ENCODE measurements at places on chromosomes 5 and 9. TPM values are rescaled to one million over a fixed set of nuclear protein-coding genes. Genes with fewer than 3 reads are reported as not detected.

The GRM6 gene
- not detected for total RNA-seq

The PKD2L2 gene
- total RNA-seq = not detected

The ANKRD18B gene
- not detected for total RNA-seq

The PCDHB4 gene
- not detected for total RNA-seq

The GABRA1 gene
- total RNA-seq = not detected

The SPINK6 gene
- not detected for total RNA-seq

The PCDHA10 gene
- total RNA-seq = under 0.01 TPM

The RELL2 gene
- 3.3 TPM for total RNA-seq

The SAXO1 gene
- not detected for total RNA-seq

The PFN3 gene
- 1.1 TPM for total RNA-seq

The FCN1 gene
- total RNA-seq = not detected

The TAF1L gene
- total RNA-seq = not detected

The GALNT12 gene
- 19.8 TPM for total RNA-seq

The MELK gene
- total RNA-seq = 38.9 TPM

The SELENOP gene
- total RNA-seq = 68.3 TPM

The LAMC3 gene
- total RNA-seq = 0.37 TPM

The PCDHB10 gene
- under 0.01 TPM for total RNA-seq

The FOXD1 gene
- 1.4 TPM for total RNA-seq

The KCTD16 gene
- under 0.01 TPM for total RNA-seq

The ZNF366 gene
- not detected for total RNA-seq

The OR1N1 gene
- total RNA-seq = not detected

The HABP4 gene
- total RNA-seq = 14.1 TPM

The ANAPC2 gene
- total RNA-seq = 28.7 TPM

The CCDC192 gene
- not detected for total RNA-seq

The GNAQ gene
- 25.0 TPM for total RNA-seq

The DIPK1B gene
- under 0.01 TPM for total RNA-seq

The PCDHB3 gene
- 0.20 TPM for total RNA-seq

The ECSCR gene
- total RNA-seq = 0.37 TPM

The SHISAL2B gene
- total RNA-seq = not detected

The CWC27 gene
- total RNA-seq = 12.9 TPM

The FAM221B gene
- total RNA-seq = not detected

The GDF9 gene
- total RNA-seq = 0.20 TPM

The TEX48 gene
- total RNA-seq = not detected

The PCDHGA1 gene
- 0.59 TPM for total RNA-seq

The OR1Q1 gene
- total RNA-seq = not detected

The SURF2 gene
- total RNA-seq = 13.6 TPM

The SYK gene
- total RNA-seq = not detected

The LPAR1 gene
- 74.5 TPM for total RNA-seq

The DNAI1 gene
- 0.20 TPM for total RNA-seq

The TSLP gene
- total RNA-seq = 4.1 TPM

The SPATA24 gene
- total RNA-seq = 4.5 TPM

The NIPBL gene
- total RNA-seq = 22.5 TPM

The NUTM2F gene
- not detected for total RNA-seq

The HTR1A gene
- total RNA-seq = not detected

The S1PR3 gene
- 92.2 TPM for total RNA-seq

The CKMT2 gene
- 0.78 TPM for total RNA-seq

The FSD1L gene
- 6.2 TPM for total RNA-seq

The PCDHB16 gene
- 0.20 TPM for total RNA-seq

Data from subcutaneous preadipocyte (primary cell).